ENCODE measurements at places on chromosomes 12 and 14.

- DNase-seq: no peak
Observed at GRCh38 chr12:47829584-47829983, 9.9 kb upstream of the HDAC7 start.

- DNase-seq: no peak
Observed at GRCh38 chr12:98612696-98613334, 19.3 kb downstream of the SLC25A3 start.

- DNase-seq: no peak
Observed at GRCh38 chr12:26630546-26631027, 202.4 kb downstream of the ITPR2 start.

GRCh38 chr14:101068313-101069227 lies 165.0 kb upstream of the RTL1 start:
- no peak for DNase-seq

GRCh38 chr12:81354327-81354932 lies 276.6 kb downstream of the ACSS3 start:
- no peak for DNase-seq

- DNase-seq: no peak
Observed at GRCh38 chr12:13896063-13896626, 85.3 kb downstream of the GRIN2B start.

GRCh38 chr12:58007875-58008274 lies 66.5 kb downstream of the ATP23 start:
- DNase-seq: no peak

- DNase-seq: no peak
Observed at GRCh38 chr12:16449459-16449858, 102.0 kb downstream of the MGST1 start.

- DNase-seq: no peak
Observed at GRCh38 chr14:92637228-92637627, 111.2 kb downstream of the LGMN start.

DNA sequence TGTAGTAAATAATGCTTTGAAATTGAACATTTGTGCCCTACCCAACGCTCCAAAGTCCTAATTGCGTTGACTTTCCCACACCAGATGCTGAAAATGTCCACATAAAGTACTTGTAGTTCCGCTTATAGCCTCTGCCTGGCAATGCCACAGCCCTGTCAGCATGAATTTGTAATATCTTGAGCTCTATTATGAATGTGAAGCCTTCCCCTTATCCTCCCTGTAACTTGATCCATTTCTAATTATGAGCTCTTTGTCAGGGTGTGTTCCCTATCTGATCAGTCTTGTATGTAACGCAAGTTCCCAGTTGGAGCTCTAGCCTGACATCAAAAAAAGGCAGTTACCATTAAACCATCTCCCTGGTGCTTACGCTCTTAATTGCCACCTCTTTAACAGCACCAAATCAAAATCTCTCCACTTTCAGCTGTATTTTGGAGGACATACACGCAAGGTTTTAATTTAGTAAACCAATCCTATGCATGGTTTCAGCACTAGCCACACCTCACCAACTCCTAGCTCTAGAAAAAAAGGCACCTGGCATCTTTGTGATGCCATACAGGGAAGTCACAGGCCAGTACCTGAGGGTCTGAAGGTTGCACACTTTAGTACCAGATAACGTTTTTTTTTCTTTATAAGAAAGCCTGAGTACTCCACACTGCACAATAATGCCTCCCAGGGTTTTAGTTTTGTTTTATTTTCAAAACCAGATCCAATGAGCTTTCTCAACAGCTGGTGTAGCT lies 69.3 kb downstream of the EEA1 start:
- DNase-seq: no peak

All from GM18507 (cell line).